ENCODE measurements at places on chromosomes 4 and X.

DNA sequence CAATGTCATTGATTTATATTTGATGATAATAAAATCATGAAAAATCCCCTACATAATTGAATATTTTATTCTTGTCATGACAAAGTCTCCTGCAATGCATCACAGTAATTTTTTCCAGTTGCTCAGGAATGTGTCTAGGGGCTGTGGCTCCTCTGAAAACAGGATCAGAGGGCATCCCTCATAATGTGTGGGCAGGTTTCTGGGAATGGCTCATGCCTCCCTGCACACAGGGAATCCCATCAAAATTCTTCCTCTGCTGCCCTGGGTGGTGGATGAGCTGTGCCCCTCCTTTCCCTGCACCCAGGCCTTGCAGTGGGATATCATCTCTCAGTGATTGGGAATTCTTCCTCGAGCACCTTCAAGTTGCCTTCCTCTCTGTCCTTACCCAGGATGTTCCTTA, 20.4 kb upstream of the PUDP start:
- DNase-seq: no peak

- DNase-seq: no peak
Measured at GRCh38 chr4:78091534-78091933, 34.4 kb downstream of the FRAS1 start.

GRCh38 chrX:75071334-75071733, 84.7 kb downstream of the ABCB7 start:
- no peak for DNase-seq

DNA sequence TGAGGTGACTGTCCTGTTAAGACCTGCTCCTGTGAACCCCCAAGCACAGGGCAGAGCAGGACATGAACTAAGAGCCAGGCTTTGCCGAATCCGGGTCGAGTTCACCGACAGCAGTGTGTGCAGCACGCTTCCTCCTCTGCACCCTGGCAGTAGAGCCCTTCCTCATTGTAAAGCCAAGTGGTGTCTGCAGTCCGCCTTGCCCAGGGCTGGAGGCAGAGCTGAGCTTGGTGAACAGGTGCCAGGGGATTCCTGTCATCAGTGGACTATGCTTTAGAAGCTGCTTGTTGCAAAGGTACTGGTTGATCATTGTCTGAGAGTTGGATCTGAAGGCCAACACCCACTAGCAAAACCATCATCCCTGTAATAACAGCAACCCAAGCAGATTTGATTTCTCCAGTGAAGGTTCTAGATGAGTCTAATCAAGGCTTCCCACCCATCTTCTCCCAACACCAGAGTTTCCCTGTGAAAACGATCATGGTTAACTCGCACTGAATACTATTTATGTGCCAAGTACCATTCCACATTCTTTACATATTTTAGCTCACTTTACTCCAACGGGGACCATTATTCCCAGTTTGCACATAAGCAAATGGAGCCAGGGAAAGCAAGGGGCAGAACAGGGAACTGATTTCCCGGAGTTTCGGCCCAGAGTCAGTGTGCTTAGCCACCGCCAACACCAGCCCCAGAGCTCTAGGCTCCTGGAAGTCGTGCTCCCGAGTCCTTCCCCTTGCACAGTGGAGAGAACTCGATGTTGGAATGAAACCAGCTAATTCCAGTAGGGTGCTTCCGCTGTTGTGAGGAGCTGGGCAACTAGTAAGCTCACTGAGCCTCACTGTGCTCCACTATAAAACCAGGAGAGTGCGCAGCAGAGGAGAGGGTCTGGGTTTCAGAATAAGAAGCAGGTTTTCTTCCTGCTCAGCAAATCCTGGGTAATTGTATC, 1.4 kb upstream of the SLC34A2 start:
- peak; percentile 45 for DNase-seq

DNA sequence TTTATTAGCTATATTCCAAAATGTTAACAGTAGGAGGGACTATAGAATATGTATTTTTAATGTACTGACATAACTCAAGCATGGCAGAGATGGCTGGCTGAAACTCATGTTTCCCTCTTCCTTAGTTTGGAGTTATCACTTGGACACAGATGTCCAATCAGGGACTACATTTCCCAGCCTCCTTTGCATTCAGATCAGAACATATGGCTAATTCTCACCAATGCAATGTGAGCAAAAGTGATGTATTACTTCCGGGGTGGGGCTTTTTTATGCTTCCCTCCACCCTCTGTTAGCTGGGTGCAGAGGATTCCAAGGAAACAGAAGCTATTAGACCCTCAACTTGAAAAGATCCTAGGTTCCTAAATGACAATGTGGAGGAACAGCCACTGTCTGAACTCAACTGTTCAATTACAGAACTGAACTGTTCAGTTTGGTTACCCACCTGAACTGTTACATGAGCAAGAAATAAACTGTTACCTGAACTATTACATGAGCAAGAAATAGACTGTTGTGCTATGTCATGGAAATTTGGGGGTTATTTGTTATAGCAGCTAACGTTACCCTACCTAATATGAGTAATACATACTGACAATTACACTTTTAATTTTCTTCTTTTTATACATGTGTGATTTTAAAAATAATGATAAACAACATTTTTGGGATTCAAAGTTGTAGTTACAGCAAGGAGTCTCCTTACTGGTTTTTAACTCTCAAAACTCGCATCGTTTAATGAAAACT, 29.6 kb upstream of the ERVMER34-1 start:
- DNase-seq: no peak

GRCh38 chrX:69038188-69038587, 127.1 kb downstream of the PJA1 start:
- peak; percentile 6 for DNase-seq

- DNase-seq: no peak
Measured at GRCh38 chrX:136067097-136067496, 80.2 kb upstream of the FHL1 start.

- no peak for DNase-seq
Measured at GRCh38 chr4:44016570-44017421, 431.8 kb downstream of the KCTD8 start.

GRCh38 chr4:56127716-56128115, 179.0 kb downstream of the CEP135 start:
- DNase-seq: no peak

DNA sequence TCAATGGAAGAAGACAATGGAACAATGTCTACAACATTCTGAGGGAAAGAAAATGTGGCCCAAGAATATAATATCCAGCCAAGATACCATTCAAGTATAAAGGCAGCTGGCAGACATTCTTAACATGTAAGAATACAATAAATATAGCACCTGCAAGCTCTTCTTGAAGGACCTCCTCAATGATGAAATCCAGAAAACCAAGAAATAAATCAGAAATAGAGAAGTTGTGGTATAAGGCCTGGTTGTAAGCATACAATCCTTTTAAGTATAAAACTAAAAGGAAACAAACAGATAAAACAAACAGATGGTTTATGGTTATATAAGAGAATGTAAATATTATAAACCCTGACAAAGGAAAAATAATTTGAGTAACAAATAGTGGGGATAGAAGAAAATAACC, 33.4 kb downstream of the SYTL4 start:
- DNase-seq: no peak

- DNase-seq: peak; percentile 64
Measured at GRCh38 chrX:151359931-151360871, 36.8 kb upstream of the VMA21 start.

DNA sequence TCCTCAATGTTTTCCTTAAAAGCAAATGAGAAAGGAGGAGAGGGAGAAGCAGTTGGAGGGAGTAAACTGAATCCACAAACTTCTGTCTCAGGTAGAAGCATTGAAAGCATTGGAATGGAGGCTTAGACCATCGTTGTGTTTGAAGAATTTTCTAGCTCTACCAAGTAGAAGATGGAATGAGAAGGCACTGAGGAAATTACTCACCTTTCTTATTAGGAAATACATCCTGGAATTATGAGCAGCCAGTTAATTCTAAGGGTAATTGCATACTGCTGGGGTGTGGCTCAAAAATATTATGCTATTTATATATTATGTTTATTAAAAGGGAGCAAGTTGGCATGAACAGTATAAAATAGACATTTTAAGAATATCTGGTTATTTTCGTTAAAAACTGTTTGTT, 12.9 kb downstream of the PGM2 start:
- DNase-seq: no peak

GRCh38 chrX:129979207-129979920, 3.1 kb upstream of the BCORL1 start:
- DNase-seq: peak; percentile 36

DNA sequence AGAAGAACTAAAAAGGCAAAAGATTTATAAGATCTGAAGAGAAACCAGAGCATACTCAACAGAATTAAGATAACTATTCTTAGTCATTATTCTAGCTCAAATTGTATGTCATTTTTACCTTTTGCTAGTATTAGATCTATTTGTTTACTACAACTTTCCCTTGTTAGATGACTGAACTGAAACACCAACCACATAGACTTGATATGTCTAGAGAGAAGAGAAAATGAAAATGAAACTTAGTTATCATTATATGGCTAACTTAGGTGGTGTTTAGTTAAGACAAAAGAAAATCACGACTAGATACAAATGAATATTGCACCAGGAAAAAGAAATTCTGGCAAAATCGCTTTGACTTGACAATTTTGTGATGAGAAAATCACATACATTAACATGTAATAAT, 690.8 kb downstream of the PCDH18 start:
- DNase-seq: no peak

- no peak for DNase-seq
Measured at GRCh38 chrX:42143866-42144592, 220.7 kb upstream of the CASK start.

GRCh38 chrX:9578083-9578779, 113.4 kb downstream of the TBL1X start:
- no peak for DNase-seq

DNA sequence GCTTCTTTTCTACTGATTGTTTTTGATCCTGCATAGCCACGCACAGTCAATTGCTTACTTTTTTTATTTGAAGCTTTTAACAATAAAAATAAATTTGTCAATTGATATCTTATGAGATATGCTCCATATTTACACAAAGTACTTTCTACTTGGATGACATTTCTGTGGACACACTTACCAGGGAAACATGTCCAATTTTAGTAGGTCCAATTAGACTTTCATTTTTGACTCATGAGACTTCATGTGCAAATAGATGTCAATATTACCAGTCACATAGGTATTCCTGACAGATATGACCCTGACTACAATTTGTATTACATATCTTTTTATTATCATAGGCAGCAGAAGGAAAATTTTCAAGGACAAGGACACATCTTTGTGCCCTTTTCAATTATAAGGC, 219.9 kb upstream of the ANKRD50 start:
- DNase-seq: no peak

- DNase-seq: no peak
Measured at GRCh38 chrX:110318664-110318968, 731 bp upstream of the AMMECR1 start.

GRCh38 chr4:119314356-119314755, 7.6 kb downstream of the FABP2 start:
- no peak for DNase-seq

DNA sequence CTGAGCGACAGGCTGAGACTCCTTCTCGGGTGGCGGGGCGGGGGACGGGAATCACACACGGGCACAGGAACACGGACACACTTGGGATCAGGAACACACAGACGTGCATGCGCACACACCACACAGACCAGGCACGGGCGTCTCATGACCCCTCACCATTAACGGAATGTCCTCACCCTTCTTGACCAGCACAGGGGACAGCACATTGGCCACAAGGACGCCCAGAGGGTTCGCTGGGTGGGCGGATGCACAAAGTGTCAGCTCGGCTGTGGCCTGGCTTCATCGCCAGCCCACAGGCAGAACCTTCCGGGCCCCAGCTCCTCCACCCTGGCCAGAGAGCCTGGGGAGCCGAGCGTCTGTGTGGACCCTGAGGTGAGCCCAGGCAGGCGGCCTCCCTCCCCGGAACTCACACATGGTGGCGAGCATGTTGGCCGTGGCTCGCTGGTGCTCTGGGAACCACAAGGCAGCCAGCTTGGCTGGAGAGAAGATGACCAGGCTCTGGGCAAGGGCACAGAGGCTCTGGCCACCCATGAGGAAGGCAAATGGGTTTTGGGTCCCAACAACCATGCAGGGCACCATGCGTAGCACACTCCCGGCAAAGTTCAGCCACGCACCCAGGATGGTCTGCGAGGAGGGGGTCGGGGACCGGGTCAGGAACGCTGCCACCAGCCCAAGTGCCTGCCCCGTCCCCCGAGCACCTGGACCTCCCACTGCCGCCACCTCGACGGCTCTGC, 3.1 kb downstream of the SLC49A3 start:
- no peak for DNase-seq

DNA sequence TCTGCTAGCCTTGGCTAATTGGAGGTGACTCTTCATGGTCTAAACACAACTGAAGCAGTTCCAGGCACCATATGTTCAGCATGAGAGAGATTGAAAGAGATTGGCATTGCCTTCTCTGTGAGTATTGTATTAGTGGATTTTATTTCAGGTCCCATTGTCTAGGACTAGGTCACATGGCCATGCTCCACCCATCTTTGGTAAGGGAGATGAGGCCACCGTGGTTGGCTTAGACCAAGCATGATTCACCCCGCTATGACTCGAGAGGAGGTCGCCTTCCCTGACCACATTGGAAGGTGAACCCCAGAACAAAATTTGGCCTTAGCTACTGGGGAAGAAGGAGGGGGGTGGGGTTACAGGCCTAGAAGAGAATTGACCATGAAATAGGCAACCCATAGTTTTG, 109.9 kb upstream of the BCOR start:
- no peak for DNase-seq

- no peak for DNase-seq
Measured at GRCh38 chr4:95188701-95189370, 359.9 kb downstream of the UNC5C start.

- no peak for DNase-seq
Measured at GRCh38 chr4:136106753-136107152, 1425.5 kb downstream of the PCDH18 start.

GRCh38 chrX:121755541-121755940, 708.1 kb downstream of the GLUD2 start:
- no peak for DNase-seq

DNA sequence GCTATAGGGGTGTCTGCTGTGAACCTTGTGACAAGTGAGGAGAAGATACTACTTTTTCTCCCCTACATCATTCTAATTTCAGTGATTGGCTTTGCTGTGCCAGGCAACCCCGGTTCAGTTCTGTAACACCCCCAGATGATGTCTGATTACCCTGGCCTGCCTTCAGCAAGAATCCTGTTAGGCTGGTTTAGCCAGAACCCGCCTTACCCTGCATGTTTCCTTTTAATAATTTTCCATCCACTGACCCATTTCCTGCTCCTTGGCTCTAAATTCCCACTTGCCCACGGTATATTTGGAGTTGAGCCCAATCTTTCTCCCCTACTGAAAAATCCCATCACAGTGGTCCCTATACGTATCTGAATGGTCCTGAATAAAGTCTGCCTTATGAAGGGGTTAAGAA, 46.5 kb upstream of the HPSE start:
- DNase-seq: no peak

DNA sequence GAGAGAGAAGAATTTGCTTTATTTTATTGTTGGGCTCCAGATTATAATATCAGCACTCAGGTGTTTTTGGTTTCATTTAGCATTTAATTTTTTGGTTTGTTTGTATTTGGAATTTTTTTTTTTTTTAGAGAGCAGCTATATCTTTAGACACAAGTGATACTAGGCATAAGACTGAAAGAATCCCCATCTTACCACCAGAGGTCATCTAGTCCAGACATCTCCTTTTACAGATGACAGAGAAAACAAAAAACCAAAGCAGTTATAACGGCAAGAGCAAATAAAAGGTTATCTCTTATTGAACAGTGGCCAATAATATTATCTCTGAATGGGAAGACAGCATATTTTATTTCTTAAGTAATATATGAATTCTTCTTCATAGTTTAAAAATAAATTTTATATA, 22.8 kb downstream of the USP38 start:
- DNase-seq: no peak

GRCh38 chr4:110275871-110276270, 77.5 kb upstream of the ELOVL6 start:
- no peak for DNase-seq

All from H9 (cell line).